ENCODE measurements at places on chromosomes 3 and 15.

DNA sequence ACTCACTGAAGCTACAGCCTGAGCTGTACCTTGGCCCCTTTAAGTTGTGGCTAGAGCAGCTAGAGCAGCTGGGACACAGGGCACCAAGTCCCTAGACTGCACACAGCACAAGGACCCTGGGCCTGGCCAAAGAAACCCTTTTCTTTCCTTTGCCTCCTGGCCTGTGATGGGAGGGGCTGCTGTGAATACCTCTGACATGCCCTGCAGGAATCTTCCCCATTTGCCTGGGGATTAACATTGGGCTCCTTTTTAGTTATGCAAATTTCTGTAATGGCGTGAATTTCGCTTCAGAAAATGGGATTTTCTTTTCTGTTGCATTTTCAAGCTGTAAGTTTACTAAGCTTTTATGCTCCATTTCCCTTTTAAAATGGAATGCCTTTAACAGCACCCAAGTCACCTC is 611.2 kb upstream of the ARPP21 start:
- no peak for DNase-seq

GRCh38 chr3:165462636-165463334 is 266.6 kb upstream of the SLITRK3 start:
- no peak for DNase-seq

DNA sequence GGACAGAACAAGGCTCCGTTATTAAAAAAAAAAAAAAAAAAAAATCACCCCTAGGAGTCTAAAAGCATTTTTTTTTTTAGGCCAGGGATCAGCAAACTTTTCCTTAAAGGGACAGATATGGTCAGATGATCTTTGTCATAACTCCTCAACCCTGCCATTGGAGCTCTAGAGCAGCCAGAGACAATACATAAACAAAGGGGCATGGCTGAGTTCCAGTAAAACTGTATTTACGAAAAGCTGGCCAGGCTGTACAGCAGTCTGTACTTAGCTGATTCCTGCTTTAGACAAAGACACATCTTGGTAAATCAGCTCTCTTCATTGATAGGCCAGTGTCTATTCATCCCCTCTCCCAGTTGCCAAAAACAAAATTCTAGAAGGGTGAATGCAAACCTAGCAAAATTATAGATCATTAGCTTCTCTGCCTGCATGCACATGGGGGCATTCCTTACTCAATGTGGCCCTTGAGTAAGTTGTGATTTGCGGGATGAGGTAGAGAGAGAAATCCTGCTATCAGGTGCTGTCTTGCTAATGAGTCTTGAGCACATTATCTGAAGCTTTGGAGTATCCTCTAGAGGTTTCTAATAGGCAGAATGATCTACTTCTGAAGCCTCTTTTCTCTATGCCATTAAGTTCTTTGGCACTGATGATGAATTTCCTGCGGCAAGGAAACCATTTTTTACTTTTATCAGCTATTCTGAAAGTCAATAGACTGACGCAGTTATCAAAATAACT is 35.2 kb downstream of the SENP8 start:
- no peak for DNase-seq

DNA sequence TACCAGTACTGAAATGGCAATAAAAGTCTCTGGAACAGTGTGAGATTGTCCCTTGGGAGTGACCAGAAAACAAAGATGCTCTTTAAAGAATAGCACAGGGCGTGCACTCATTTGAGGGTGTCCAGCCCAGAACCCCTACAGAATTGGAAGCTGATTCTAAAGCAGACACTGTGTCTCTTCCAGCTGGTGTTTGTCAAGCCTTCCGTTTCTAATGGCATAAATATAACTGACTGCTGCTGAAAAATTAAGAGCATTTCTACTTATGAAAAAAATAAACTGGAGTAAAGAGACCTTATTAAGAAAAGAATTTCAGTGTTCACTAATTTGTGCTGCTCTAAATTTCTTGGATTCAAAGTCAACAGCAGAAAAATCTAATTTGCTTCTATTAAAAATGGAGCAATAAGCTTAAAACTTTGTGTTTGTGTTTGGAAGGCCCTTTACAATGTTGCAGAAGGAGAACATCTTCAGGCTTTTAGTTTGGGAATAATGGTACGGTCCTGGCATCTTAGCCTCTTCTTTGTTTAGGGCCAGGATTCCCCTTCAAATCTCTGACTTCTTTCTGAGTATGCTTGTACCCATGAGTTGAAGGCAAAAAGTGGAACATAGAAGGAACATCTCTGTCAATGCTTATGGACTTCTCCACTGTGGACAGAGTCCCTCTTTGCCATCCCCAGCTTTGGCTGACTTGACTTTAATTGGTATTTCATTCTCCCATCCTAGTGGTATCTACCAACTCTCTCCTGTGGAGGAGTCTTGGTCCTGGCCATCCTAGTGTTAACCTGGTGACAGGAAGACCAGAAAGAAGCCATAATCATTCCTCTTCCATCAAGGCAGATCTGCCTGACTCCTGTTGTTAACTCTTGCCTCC is 65.9 kb downstream of the THSD4 start:
- no peak for DNase-seq

- no peak for DNase-seq
Observed at GRCh38 chr3:3800080-3800455, 837 bp downstream of the LRRN1 start.

- peak; percentile 58 for DNase-seq
Observed at GRCh38 chr15:63436872-63437375, 55.3 kb upstream of the CA12 start.

GRCh38 chr3:153233986-153234385 is 72.0 kb downstream of the RAP2B start:
- DNase-seq = no peak

Data from stimulated activated CD8-positive, alpha-beta memory T cell treated with anti-CD3 and anti-CD28 coated beads, Interleukin-4, amount 100 ng/mL, for 1 hour (primary cell).